CD4-positive, alpha-beta T cell treated with Interferon alpha-2 for 1 hour (primary cell): ENCODE measurements at places on chromosomes 16 and 17.

- no peak for DNase-seq
These were observed 265.5 kb downstream of the KCNJ2 start for GRCh38 chr17:70434536-70435490.

DNA sequence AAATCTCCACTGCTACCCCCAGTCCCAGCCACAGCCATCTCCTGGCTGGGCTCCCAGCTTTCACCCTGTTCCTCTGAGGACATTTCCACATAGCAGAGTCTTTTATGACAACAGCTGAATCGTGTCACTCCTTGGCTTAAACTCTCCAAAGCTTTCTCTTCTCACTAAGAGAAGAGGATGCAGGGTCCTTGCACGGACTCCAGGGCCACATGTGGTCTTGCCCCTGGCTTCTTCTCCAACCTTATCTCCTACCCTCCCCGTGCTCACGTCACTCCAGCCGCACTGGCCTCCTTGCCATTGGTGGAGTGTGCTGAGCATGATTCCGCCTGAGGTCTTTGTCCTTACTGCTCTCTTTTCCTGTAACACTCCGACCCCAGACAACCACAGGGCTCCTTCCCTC is 39.9 kb upstream of the CCDC182 start:
- no peak for DNase-seq

DNA sequence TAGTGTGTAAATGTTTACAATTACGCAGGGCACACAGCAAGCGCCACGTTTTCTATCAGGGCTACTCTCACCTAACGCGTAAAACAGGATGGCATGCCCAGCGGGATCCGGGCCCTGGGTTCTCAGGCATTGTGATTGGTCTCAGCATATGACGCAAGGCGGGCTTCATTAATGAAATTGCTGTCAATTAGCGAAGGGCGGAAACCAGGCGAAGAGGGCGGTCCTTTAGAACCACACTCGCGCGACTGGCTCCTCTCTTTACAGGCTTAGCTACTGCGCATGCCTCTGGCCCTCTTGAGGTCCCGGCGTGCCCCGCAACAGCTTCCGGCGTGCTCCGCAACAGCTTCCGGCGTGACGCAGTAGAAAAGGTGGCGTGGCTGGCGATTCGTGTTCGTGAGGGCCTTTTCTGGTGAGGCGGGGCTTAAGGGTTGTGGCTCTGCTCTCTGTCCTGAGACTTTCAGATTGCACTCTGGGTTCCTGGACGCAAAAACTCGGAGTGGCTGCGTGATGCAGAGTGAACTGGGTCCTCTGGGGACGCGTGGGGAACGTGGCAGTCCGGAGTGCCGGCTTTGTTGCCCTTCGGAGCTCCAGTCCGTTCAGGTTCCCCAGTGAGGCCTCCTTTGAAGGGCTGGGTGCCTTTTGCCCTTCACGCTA is 9.2 kb downstream of the OR2C1 start:
- DNase-seq: peak; percentile 91

DNA sequence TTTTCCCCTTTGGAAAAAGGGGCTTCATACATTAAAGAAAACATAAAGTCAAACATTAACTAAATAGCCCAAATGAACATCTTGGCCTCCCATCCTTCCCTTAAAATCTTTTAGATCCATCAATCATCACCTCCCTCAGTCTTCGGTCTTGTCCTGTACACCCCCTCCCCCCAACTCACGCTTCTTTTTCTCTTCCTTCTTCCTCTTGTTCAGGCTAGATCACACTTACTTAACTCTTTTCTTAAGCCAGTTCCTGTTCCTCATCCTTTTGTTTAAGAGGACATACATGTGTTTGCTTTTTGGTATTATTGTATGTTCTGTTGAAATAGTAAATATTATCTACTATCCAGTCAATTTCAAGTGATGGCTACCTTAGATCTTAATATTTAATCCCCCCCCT is 5.5 kb downstream of the MFSD6L start:
- no peak for DNase-seq

- DNase-seq: peak; percentile 68
These were observed 46.6 kb upstream of the NUDT7 start for GRCh38 chr16:77675464-77676324.

GRCh38 chr16:77221482-77221881 is 22.3 kb downstream of the SYCE1L start:
- DNase-seq: no peak

DNA sequence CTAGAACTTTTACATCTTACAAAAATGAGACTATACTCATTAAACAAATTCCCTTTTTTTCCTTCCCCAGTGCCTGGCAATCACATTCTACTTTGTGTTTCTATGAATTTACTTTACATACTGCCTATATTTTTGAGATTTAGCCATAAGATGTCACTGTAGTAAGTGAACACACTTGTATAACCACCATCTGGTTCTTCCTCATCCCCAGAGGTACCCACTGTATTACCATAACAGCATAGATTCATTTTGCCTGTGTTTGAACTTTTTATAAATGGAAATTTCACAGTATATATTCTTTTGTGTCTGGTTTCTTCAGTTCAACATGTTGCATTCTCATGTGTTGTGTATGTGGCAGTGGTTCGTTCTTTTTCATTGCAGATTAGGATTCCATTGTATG is 15.8 kb downstream of the CYB5B start:
- no peak for DNase-seq

DNA sequence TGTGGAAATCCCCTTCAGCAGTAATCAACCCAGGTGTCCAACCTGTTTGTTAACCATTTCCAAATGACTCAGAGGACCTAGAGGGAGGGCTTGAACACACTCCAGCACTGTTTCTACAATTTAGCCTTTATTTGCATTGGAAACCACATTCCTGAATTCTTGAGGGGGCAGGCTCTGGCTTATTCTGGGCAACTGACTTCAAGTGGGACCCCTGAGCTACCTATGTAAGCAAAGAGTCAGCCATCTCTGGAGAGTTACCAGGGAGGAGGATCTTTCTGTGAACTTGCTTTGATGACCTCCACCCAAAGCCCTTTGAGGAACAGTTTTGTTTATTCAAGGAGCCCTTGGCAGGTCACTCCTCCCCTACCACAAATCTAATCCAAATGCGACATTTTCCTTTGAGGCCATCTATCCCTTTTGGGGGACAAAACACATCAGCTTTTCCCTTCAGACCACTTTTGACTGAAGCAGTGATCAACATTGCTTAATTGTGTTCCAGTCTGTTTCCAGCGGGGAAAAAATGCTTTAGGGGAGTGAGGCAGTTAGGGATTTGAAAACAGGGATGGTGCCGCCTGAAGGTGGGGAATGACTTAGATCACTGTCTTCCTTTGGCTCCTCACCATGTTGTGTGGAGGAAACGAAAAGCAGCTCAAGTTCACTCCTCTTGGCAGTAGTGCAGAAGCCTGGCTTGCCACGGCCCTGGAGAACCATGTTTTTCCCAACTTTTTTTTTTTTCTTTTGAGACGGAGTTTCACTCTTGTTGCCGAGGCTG is 46.2 kb downstream of the TUBD1 start:
- DNase-seq: peak; percentile 73

DNA sequence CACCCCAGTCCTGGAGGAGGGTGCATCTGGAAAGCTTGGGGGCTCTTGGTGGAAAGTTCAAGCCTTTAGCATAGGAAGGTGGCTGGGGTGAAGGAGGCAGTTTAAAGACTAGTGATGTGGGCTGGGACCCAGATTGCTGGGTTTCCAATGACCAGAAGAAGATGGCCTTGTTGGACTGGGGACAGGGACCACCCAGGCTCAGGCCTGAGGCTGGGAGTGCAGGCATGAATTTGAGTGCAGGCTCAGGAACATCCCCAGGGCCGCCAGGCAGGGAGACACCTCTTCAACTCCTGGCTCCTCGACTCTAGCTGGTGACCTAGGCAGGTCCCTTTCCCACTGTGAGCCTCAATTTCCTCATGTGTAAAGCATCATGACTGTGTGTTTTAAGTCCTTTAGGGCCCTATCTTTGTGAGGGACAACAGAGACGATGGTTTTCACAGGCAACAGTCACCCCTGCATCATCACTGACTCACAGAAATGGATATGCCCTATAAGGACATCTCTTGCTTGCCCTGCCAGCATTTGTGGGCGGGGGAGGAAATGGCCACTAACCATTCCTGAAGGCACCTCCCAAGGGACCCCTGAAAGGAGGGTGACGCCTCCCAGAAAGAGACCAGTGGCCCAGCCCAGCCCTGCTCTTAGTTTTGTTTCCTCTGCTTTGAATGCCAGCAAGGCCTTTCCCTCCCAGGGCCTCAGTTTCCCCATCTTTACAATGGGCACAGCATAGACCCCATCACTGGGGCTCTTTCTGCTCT is 11.1 kb downstream of the NLRC5 start:
- peak; percentile 52 for DNase-seq

DNA sequence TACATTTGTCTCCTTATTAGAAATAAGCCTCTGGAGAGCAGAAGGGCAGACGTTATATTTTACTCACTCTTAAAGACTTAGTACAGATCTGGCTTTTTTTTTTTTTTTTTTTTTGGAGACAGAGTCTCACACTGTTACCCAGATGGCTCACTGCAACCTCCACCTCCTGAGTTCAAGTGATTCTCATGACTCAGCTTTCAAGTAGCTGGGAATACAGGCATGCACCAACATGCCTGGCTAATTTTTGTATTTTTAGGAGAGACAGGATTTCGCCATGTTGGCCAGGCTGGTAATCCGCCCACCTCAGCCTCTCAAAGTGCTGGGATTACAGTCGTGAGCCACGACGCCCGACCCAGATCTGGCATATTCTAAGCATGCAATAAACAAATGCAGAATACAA is 36.4 kb upstream of the TMEM97 start:
- DNase-seq: no peak

- DNase-seq: no peak
These were observed 18.5 kb downstream of the SEC14L5 start for GRCh38 chr16:4976611-4977145.

- no peak for DNase-seq
These were observed 11.2 kb downstream of the ITGA2B start for GRCh38 chr17:44378171-44378705.

DNA sequence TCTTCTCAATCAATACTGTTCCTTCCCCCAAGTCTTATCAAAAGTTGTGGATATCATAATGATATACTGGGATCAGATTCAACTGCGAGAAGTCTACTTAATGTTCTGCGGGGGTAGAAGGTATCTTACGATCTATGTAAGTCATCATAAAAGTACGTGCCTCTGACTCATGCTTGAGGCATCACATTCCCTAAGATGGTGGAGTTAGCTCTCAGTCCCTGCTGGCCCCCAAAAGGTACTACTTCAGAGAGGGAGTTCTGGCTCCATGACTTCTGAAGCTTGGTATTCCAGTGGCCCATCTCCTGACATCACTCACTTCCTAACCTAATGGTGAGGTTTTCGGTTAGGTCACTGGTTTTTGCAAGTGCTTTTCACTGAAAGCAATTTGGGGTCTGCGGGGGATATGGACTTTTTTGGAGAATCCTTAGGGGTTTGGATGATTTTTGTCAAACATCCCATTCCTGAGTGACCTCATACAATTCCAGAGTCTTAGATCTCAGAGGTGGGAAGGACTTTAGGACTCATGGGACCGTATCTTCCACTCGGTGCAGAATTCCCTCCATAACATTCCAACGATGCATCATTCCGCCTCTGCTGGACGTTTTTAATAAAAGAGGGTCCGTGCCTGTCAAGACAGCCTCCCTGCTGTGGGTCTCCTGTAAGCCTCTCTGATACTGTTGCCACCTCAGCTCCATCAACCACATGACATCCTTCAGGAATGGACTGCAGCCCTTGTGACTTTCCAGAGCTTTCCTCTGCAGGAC is 74.3 kb downstream of the DYNLRB2 start:
- DNase-seq: no peak

- DNase-seq: peak; percentile 17
These were observed 54.2 kb downstream of the PLD6 start for GRCh38 chr17:17151962-17152361.

DNA sequence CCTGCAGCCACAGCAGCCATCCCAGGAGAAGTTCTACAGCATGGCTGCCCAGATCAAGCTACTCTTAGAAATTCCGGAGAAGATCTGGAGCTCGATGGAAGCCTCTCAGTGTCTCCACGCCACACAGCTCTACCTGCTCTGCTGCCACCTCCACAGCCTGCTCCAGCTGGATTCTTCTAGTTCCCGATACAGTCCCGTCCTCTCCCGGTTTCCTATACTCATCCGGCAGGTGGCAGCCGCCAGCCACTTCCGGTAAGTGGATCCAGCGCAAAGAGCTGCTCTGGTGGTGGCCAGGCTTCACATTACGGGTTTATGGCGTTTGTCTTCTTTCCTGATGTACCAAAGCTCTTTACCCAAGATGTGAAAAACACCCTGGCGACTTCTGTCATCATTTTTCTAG is 3.6 kb downstream of the COG1 start:
- no peak for DNase-seq

GRCh38 chr16:65114527-65114926 is 7.3 kb downstream of the CDH11 start:
- no peak for DNase-seq
